NCI-H1436 (cell line): ENCODE measurements at places on chromosomes 7 and 10.

DNA sequence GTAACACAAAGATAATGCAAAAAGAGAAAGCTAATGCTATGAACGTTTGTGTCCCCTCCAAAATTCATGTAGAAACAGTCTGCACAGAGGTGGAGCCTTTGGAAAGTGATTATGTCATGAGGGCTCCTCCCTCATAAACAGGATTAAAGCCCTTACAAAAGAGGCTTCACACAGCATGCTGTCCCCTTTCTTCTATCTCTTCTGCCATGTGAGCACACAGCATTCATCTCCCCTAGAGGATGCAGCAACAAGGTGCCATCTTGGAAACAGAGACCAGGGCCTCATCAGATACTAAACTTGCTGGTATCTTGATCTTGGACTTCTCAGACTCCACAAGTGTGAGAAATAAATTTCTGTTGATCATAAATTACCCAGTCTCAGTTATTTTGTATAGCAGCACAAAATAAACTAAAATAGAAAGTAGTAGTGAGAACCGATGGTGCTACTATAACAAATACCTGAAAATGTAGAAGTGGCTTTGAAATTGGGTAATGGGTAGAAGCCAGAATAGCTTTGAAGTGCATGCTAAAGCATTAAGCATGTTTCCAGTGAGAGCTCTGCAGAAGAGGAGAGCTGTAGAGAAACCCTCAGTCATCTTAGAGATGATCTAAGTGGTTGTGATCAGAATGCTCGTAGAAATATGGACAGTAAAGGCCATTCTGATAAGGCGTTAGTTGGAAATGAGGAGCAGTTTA is 108.7 kb downstream of the DNAJC1 start:
- DNase-seq = no peak

GRCh38 chr10:61760943-61761824 is 98.5 kb downstream of the CABCOCO1 start:
- DNase-seq = no peak

DNA sequence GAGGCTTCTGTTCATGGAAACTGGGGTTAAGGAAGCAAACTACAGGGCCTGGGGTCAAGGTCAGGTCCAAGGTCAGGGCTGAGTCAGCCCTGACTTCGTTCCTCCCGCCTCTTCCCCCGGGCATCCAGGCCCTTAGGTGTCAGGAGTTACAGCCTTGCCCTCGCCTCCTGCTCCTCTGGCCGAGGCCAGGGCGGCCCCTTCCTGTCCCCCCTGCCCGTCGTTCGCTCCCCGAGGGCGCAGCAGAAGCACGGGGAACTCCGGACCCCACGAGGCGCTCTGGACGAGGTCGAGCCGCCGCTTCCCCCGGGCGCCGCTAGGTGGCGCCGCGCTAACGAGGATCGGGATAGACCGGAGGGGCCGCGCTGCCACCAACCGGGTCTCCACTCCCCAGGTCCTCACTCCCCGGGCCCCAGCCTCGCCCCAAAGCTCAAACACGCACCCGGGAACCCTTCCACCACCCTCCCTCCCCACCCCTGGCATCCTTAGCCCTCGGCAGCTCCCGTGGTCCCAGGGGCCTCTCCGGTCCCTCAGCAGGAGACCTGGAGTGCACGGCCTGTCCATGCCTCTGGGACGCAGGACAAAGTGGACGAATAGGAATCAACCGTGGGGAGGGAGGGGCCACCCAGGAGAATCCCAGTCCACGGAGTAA is 59.2 kb upstream of the MYL10 start:
- peak; percentile 43 for DNase-seq

DNA sequence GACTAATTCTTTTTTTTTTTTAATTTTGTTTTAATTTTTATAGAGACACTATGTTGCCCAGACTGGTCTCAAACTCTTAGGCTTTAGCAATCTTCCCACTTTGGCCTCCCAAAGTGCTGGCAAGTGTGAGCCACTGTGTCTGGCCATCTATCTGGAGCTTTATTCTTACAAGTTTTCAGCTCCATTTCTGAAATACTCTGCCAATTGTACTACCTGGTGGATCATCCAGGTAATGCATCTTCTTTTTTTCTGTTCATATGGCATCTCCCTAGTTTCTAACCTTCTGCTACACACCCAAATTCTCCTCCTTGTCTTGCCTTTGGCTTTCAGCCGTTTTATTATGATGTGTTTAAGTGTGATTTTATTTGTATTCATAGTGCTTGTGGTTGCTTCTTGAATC is 40.2 kb downstream of the ZNF365 start:
- no peak for DNase-seq

- DNase-seq = no peak
Measured at GRCh38 chr10:126781450-126782216, 111.1 kb upstream of the C10orf90 start.

DNA sequence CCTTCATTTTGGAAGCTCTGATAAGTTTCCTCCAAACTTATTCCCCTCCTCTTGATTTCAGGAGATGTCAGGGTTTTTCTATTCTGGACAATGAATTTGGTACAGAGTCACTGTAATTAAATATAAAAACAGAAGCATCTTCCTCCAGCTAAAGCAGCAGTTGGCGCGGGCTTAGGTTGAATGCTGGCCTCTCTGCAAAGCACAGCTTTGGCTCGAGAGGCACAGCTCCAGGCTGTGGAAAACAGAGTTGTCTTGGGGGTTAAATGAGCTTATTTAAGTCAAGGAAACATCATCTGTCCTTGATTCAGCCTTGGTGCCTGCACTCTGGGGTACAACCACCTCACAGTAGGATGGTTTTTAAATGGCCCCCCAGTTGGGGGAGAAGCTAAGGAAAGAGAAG is 35.0 kb upstream of the PDCD4 start:
- DNase-seq = no peak

- no peak for DNase-seq
Measured at GRCh38 chr10:74888962-74889661, 62.7 kb downstream of the KAT6B start.

DNA sequence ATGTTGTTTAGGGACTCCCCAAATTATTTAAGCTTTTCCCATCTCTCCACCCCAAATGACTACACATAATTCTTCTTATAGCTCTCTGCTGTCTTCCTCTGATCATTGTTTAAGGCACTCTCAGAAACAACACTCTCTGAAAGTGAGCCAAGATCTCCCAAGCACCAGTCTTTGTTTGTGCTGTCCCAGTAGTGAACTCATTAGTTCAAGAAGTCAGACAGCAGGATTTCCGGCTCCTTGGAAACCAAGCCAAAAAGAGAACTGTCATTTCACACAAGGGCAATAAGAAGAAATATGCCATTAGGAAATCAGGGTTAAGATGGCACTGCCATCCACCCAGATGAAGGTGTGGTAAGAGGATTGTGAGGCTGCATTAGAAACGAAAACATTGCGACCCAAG is 83.1 kb downstream of the FZD1 start:
- no peak for DNase-seq

DNA sequence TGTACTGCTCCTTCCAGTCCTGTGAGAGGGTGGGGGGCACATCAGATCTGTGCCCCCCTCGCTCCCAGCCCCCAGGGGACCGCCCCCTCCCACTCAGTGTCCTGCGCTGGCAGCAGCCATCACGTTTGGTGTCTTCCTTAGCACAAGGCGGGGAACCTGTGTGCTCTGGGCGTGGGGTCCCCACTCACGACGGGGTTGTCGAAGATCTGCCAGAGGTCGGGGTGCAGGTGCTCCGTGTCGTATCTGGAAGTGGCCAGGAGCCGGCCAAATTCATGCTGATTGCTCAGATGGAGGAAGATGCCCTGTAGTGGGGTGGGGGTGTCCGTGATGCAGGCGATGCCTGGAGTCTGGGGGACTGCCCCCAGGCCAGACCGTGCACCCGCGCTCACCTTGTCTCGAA is 7.2 kb downstream of the PLOD3 start:
- DNase-seq = no peak

DNA sequence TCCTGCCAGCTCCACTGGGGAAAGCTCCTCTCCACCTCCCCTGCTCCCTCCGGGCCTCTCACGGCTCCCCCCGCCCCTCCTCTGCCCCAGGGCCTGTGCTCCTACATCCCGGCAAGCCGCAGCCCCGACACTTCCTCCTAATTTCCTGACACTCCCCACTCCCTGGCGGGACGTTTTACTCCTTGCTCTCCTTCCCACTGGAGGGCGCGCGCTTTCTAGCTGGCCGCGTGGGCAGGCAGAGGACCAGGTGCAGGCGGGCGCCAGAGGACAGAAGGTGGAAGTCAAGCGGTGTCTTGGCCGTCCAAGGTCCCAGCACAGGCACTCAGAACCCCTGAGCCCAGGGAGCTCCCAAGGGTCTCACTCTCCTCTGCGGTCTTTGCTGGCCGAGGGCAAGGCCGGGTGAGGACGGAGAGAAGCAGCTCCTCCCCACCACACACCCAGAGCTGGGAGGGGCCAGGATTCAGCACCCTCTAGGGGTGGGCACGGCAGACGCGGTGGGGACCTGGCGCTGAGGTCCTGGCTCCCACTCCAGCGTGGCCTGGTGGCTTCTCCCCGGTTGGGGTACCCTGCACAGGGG is 19.1 kb downstream of the ADAM8 start:
- DNase-seq = peak; percentile 64

GRCh38 chr7:149302222-149302621 is 40.2 kb downstream of the ZNF783 start:
- DNase-seq = no peak

GRCh38 chr10:28089467-28089866 is 90.6 kb upstream of the ODAD2 start:
- no peak for DNase-seq

DNA sequence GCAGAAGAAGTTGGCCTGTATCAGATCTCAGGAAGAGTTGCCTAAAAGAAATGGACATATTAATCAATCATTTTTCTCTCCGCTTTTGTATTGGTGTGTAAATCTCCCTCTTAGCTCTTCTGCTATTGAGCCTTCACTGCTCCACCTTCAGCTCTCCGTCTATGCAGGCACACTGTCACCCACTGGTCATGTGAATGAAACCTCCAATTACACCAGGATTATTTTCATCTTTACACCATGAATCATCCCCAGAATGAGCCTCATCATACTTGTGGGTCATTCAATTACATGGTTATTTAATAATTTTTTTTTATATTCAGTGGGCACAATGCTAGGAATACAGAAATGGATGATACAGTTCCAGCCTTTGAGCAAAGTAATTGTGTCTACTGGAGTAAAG is 92.6 kb downstream of the LRRC4 start:
- no peak for DNase-seq

DNA sequence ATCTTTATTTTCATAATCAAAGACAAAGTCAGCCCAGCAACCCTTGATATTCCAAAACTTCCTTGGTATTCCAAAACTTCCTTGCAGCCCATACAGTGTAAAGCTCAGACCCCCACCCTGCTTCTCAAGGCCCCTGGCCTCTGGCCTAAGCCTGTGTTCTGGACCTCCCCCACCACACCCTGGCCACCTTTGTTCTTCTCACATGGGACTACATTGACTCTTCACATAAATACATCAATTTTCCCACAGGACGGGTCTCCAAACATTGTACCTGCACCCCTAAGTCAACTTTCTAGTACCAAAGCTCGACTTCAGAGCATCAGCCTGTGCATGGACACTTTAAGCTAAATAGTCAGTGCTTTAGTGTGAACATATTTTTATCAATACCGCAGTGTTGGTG is 40.7 kb downstream of the DRGX start:
- no peak for DNase-seq

- DNase-seq = no peak
Measured at GRCh38 chr7:14507617-14508016, 394.9 kb downstream of the DGKB start.

GRCh38 chr7:1100834-1101562 is 13.1 kb downstream of the GPER1 start:
- no peak for DNase-seq

DNA sequence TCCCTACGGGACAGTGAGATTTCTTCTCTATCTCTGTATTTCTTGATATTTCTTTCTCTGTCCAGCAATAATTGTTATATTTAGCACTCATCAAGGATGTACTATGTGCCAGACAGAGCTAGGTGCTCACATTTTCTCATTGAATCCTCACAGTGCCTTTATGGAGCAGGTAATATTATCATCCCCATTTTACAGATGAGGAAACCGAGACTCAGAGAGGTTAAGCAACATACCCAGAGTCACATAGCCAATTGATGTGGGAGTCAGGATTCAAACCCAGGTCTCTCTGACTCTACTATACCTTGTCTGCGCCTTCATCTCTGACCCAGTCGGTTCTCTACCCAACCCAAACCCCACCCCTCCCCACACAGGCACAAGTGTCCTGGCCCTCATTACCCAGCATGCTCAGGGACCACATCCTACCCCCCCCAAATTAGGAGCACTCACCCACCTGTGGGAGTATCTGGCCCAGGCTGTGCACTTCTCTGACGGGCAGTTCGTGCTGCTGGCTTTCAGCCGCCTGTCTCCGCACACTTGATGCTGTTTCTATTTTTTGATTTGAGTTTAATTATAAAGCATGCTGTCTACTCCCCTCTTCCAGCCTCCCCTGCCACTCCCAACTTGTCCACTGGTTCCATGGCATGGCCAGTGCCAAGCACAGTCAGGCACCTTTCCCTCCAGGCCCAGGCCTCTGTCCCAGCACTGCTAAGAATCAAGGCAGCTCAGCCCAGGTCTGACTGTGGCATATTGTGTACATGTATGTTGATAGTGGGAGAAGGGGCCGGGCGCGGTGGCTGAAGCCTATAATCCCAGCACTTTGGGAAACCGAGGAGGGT is 9.8 kb upstream of the SAMD8 start:
- no peak for DNase-seq

DNA sequence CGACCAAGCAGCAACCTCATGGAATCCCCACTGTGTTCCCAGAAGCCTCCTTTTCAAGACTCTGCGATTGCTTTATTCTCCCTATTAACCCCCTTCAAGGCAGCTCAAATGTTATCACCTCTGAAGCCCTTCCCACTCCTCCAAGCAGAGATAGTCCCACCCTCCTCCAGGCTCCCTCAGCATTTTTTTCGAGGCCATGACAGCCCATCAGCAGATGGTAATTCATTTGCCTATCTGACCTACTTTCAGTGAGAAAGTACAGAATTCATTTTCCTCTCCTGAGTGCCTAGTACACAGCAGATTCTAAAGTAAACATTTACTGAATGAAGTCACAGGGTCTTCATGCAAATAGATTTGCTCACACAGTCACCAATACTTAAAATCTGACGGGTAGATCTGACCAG is 47.8 kb downstream of the HERPUD2 start:
- DNase-seq = peak; percentile 15

- no peak for DNase-seq
Measured at GRCh38 chr10:88618496-88618895, 31.9 kb downstream of the LIPJ start.

DNA sequence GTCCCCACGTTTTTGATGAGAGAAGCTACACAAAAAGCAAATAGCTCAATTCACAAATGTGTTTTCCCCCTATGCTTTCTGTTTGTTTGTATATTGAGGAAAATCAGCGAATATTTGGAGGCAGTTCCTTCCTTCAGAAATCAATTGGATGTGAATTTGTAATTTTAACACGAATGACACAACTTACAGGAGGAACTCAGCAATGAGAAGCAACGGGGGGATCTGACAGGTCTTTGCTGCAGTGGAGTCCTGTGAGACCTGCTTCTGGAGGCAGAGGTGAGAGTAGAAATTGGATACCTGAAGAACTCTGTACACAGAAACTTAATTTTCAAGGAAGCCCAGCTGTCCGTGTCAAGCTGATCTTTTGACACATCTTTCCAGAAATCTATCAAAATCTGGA is 370.4 kb downstream of the GFRA1 start:
- DNase-seq = no peak

GRCh38 chr10:25101461-25102146 is 73.2 kb upstream of the GPR158 start:
- no peak for DNase-seq

GRCh38 chr10:88881922-88882645 is 2.0 kb downstream of the STAMBPL1 start:
- no peak for DNase-seq
